ENCODE measurements at places on chromosomes 2 and 18.

DNA sequence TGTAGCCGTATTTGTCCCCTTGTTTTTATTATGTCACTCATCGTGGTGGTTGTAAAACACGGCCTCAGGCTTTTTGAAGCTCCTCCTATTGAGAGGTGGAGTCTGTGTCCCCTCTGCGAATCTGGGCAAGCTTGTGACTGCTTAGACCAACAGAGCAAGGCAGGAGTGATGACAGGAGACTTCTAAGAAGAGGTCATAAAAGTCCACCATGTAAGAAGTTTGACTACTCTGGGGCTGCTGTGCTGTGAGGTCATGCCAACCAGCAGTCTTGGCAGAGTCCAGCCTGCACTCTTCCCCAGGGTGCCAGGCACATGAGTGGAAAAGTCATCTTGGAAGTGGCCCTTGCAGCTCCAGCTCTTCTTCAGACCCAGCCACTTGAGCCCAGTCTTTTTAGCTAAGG is 83.8 kb upstream of the SPTBN1 start:
- no peak for DNase-seq

DNA sequence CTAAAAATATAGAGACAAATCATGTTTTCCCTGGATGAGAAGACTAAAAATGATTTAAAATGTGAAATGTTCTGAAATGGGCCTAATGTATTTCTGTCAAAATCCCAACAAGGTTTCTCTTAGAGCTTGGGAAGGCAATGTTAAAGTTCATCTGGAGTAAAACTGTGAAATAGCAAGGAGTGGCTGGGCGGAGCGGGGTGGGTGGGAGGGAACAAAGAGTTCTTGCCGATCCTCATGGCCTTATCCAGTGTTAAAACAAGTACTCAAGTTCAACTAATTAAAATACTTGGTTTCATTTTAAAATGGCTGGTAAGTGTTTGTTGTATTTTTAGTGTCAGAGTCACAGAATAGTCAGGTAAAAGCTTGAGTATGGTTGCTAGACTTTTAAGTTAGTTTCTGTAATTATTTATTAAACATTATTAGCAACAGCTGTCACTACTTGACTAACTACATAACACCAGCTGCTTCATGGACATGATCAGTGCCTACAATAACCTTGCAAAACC is 87.3 kb downstream of the RTN4 start:
- no peak for DNase-seq

GRCh38 chr18:47881042-47881441 is 49.4 kb downstream of the SMAD2 start:
- no peak for DNase-seq

- no peak for DNase-seq
Observed at GRCh38 chr2:154374416-154374815, 324.1 kb upstream of the KCNJ3 start.

DNA sequence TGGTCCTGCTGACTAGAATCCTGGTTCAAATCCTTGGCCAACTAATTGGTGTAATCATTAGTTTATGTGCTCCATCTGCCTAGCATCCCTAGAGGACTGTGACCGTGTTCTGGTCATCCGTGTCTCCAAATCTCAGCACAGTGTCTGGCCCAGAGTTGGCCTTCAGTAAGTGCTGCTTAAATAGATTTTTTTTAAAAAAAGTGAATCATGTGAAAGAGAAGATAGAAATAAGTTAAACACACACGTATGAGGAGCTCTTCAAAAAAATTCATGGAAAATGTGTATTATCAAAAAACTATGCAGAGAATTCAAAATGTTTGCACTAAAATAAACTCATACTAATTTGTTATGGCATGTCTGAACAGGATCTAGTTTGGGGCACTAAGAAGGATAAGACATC is 129.3 kb upstream of the TLK1 start:
- DNase-seq = no peak

DNA sequence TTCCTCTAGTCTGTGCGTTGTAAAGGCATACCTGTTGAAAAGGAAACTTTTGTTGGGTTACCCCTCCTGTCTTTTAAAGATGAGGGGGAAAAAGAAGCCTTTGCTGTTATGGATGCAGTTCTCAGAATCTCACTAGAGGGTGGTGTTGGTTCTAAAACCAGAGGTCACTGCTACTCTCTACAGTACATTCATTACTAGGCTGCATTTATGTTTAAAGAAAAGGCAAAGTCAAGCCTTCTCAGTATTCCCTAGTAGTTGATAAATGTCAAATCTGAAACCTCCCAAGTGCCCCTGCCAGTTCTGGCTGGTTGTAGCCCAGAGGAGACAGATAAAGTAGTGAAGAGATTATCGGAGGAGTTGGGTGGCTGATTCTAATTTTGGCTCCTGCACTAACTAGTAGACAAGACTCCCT is 1.4 kb upstream of the PLCL1 start:
- no peak for DNase-seq

Measured in GM12891 (cell line).